SK-N-MC (cell line): ENCODE measurements at places on chromosomes 16 and 17.

GRCh38 chr17:77534137-77534536 is 393.4 kb downstream of the SEC14L1 start:
- DNase-seq: no peak

- no peak for DNase-seq
These were observed 20.2 kb upstream of the GSE1 start for GRCh38 chr16:85592700-85593493.

- DNase-seq: no peak
These were observed at the start of gene DNAH2 for GRCh38 chr17:7716901-7717755. TSS of gene DNAH2 (plus strand) at chr17:7717744. CDS start at chr17:7719735, 1,991 bp downstream.

DNA sequence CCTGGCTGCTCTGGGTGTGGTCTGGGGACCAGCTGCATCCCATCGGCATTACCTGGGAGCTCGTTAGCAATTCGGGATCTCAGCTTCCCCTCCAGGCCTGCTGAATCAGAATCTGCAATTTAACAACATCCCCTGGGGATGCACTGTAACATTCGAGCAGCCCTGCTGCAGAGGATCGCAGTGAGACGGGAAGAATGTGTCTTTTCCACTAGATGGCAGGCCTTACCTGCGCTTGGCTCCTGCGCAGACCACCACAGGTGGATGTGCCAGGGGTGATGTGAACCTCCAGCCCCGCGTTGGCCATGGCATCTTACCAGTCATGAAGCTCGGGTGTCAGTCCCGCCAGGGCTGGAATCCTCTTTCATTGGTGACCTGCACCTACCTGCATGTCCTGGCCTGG is 209.9 kb downstream of the PRKCB start:
- no peak for DNase-seq

DNA sequence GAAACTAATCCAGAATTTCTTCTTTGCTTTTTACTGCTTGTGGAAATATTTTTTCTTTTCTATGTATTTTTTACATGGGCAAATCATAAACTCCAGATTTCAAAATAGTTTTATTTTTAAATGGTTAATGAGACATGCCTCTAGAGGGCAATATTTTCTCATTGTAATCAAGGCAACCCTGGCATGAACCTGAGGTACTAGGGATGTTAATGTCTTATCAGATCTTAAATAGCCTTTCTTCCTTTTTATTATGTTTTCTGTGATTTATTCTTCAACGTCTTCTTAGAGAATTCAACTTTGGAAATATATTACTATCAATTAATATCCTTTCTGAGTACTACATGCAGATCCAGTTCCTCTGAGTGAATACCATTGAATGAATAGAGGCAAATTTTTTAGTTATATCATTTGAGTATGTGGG is 324.7 kb downstream of the BCAS3 start:
- peak; percentile 8 for DNase-seq

DNA sequence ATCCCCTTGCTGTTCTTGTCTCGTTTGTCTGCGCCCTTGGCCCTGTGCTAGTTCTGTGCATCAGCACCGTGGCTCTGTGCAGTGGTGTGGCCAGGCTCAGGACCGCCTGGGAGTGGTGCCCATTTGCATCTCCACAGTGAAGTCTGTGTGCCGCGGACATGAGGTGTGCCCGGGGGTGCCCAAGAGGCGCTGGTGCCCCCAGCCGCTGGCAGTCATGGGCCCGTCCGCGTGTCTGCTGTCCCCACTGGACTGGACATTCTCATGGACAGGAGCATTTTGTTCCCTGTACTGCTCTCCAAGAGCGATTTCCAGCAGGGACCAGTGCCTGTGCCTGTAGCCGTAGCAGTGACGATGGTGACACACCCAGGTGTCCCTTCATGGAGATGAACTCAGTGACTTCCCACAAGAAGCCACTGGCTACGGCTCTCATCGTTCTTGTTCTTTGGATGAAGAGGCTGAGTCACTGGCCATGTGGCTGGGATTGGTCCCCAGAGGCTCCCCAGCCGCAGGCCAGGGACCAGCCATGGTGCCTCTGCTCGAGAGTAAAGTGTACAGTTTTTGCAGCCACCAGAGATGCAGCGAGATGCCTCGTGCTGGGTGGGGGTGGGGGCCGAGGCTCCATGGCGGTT is 13.0 kb upstream of the MC1R start:
- DNase-seq: no peak

GRCh38 chr17:33175562-33175961 is 117.5 kb downstream of the ASIC2 start:
- no peak for DNase-seq

DNA sequence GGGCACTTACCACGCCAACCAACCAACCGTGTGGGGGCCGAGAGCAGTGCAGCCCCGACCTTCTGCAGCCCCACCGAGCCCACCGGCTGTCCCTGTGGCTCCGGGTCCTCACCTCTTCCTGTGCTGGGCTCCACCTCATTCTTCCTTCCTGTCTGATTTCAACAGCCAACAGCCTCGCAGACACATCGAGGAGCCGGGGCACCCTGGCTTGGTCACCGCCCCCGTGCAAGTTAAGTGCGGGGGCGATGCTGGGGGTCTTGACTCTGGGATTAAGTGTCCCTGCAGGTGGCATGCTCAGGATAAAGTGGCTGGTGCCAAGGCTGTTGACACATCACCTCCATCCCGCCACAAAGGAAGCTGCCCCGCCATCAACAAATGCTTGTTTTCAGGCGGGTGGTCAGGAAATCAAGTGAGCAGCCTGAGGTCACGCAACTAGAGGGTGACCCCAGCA is at the start of gene NLRC3:
NLRC3 (minus strand) TSS at position 102 of the 451 bp plus-strand sequence. CDS start 12,367 bp downstream, outside the sequence.
- DNase-seq: no peak

DNA sequence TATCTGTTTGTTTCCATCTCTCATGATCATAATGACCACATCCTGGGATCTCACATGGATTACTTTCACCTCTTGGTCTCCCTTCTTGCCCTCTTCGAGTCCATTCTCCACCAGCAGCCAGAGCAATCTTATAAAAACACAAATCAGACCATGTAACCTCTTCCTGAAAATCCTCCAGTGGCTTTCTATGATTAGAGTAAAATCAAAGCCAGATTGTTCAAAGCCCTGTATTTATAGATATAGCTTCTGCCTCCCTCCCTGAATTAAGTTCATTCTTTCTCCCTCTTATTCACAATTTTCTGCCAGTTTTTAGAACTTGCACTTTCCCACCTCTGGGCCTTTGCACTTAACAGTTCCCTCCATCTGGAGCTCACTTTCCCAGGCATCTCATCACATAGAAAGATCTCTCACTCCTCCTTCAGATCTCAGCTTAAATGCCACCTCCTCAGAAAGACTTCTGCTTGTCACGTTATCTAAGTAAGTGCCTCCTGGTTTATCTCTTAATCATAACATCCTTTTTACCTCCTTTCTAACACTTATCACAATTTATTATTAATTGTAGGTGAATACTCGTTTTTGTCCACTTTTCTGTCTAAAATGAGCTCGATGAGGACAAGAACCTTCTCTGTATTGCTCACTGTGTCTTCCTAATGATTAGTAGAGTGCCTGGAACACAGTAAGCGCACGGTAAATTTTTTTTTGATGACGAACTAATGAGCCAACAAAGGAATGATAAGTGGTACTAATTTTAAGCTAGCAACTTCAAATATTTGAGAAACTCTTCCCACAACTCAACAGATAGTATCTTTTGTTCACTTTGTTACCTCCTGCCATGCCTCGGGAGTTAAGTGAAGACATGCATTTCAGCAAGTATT is 80.5 kb downstream of the CYB561 start:
- no peak for DNase-seq

DNA sequence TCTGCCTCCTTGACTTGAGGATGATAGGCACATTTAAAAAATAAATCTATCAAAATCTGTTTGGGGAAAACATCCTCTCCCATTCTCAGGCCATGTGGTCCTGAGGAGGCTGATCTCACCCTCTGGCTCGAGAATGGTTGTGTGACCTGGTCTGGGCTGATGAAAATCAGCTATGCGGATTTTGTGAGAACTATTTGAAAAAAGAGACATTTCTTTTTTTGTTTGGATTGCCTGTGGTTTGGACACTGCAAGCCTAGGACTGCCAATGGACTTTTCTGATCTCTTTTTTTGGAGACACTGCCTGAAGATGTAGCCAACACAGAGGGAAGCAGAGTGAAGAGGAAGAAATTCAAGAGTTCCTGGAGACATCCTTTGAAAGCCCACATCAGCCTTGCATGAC is 145.9 kb downstream of the HS3ST3B1 start:
- no peak for DNase-seq

GRCh38 chr17:72124438-72124775 is 3.6 kb downstream of the SOX9 start:
- DNase-seq: no peak

DNA sequence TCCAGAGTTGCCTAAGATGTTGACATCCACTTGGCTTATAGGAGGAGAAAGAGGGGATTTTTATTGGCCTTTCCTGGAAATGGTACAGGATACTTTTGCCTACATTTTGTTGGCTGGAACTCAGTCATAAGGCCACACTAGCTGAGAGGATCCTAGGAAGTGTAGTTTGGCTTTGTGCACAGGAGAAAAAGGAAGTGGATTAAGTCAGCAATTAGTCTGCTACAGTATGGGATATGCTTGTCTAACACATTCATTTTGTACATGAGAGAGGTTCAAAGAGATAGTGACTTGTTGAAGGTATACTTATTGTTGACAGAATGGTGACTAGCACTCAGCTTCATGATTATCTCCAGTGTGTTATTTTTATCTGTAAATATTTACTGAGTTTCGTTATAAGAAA is 10.3 kb downstream of the UTP18 start:
- no peak for DNase-seq
